ENCODE measurements at places on chromosomes 1 and 21.

GRCh38 chr1:14781811-14782210, 183.3 kb downstream of the KAZN start:
- no peaks in the 10 kb centered on the region for H3K27me3 ChIP-seq
- peaks cover 31% of the 10 kb centered on the region for H3K4me1 ChIP-seq
- no peak overlapping the region for H3K27ac ChIP-seq
- no peak for DNase-seq
- no peak overlapping the region for H3K4me3 ChIP-seq

- H3K27ac ChIP-seq = no peak overlapping the region
- no peak for DNase-seq
- peaks cover 70% of the 10 kb centered on the region for H3K27me3 ChIP-seq
- H3K4me1 ChIP-seq = peaks cover 8% of the 10 kb centered on the region
Measured at GRCh38 chr1:241355311-241356010, 1.5 kb downstream of the RGS7 start.

GRCh38 chr1:25560788-25561187, 17.4 kb downstream of the LDLRAP1 start:
- no peak overlapping the region for H3K4me3 ChIP-seq
- peak overlapping the region; percentile 26 for H3K27ac ChIP-seq
- no peaks in the 10 kb centered on the region for H3K27me3 ChIP-seq
- peaks cover 29% of the 10 kb centered on the region for H3K4me1 ChIP-seq
- no peaks in the 10 kb centered on the region for H3K36me3 ChIP-seq

GRCh38 chr1:17919525-17920439, 164.6 kb downstream of the ACTL8 start:
- no peaks in the 10 kb centered on the region for H3K4me1 ChIP-seq
- peaks cover 56% of the 10 kb centered on the region for H3K27me3 ChIP-seq
- H3K27ac ChIP-seq = no peak overlapping the region
- no peaks in the 10 kb centered on the region for H3K36me3 ChIP-seq

DNA sequence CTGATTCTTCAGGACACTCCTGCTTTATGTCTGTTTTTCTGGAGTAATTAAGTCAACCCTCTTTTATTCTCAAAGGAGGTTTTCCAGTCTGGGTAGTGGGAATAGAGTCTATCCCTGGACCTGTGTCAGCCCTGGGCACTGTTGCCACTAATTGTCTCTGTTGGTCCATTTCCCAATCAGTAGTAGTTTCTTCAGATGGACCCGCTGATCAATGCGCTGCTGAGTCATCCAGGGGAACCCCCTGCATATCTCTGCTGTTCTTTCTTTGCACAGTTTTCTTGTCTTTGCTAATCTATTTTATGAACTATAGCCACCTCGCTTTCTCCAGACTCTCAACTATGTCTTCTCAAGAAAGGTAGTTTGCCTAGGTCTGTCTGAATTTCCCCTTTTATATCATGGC, 82.5 kb downstream of the TNNI3K start:
- H3K36me3 ChIP-seq = no peaks in the 10 kb centered on the region
- no peaks in the 10 kb centered on the region for H3K4me1 ChIP-seq
- H3K27ac ChIP-seq = no peak overlapping the region
- H3K4me3 ChIP-seq = no peak overlapping the region

DNA sequence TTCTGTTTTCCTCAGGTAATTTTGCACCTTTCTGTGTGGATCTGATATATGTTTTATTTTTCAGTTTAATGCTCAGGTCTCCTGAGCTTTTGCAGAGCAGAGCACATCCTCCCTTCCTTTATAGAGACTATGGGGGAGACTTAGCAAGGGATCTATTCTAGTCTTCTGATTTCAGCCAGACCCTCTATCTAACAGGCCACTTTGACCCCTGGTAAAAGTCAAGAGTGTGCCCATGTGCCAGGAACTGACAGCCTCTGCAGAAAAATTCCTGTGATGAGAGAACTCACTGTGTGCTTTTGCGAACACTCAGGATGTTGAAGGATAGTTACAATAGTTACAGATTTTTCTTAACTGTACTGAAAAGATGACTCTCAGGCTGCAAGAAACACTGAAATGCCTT, 123.3 kb downstream of the NOS1AP start:
- H3K4me1 ChIP-seq = peaks cover 16% of the 10 kb centered on the region
- no peak for DNase-seq
- no peak overlapping the region for H3K27ac ChIP-seq
- H3K36me3 ChIP-seq = no peaks in the 10 kb centered on the region

DNA sequence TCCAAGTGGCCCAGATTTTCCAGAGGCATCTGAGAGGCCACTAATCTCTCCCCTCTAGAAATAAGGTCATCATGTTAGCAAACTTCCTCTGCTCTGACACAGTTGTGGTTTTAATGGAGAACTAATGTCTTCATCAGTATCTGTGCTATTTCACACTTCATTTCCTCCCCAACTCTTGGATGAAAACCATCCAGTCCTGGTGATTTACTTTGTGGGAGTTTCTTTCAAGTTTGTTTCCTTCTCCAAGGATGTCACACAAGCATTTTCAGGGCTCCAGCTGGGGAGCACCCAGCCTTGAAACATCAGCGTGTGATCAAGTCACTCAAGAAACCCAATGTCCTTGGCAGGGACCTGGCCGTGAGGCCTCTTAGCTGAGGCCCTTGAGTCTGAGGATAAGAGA, 38.8 kb downstream of the TBX15 start:
- no peaks in the 10 kb centered on the region for H3K36me3 ChIP-seq
- no peak overlapping the region for H3K27ac ChIP-seq
- H3K4me3 ChIP-seq = no peak overlapping the region
- no peaks in the 10 kb centered on the region for H3K4me1 ChIP-seq

GRCh38 chr1:47701741-47702515, 264.1 kb downstream of the FOXD2 start:
- peaks cover 44% of the 10 kb centered on the region for H3K27me3 ChIP-seq
- H3K4me3 ChIP-seq = no peak overlapping the region
- DNase-seq = no peak
- H3K36me3 ChIP-seq = no peaks in the 10 kb centered on the region
- peaks cover 36% of the 10 kb centered on the region for H3K4me1 ChIP-seq

DNA sequence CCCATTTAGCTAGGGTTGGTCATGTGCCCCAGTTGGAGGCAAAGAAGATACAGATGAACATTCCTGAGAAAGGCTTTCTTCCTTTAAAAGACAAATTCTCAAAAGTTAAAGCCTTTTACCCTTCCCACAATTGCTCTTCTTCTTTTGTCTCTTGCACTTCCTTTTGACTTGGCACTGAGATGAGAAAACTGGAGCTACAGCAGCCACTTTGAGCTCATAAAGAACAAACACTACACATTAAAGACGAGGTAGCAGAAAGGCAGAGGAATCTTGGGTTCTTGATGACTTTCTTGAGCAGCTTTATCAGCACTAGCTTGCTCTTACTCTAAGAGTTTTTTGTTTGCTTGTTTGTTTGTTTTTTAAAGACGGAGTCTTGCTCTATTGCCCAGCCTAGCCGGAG, 92.2 kb downstream of the DAB1 start:
- H3K27ac ChIP-seq = no peak overlapping the region
- no peak for DNase-seq
- H3K36me3 ChIP-seq = no peaks in the 10 kb centered on the region
- H3K27me3 ChIP-seq = peaks cover 18% of the 10 kb centered on the region
- no peak overlapping the region for H3K4me3 ChIP-seq

DNA sequence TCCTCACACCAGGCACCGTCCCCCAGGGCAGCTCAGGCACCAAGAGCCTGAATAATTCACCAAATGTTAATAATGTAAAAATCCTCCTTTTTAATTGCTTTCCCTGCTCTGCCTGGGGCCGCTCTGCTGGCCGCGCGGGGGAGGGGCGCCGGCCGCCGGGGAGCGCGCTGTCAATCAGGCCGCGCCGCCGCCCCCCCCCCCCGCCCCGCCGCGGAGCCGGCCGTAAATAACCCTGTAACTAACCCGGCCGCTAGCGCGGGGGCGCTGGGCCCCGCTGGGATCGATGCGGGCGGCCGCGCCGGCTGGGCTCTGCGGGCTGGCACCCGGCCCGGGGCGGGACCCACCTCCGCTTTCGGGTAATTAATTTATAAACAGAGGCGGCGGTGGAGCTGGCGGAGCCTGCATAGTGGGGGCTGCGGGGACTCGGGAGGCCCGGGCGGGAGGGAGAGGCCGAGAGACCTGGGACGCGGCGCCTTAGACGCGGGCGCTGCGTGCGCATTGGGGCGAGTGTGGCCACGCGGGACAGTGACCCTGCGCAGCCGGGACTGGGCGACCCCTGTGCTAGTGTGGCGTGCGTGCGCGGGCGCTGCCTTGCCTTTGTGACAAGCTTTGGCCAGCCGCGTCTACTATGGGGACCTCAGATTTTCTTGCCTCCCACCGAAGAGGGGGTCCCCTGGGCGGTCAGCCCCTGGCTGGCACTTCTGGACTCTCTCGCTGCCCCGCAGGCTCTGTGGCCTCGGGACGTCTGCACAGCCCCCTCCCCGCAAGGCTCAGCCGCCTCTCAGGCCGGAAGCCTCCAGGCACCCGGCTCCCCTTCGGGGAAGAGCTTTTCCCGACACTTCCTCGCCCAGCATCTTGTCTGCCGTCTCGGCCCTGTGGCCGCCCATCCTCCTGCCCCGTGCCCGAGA, 16.6 kb downstream of the SAMD11 start:
- no peaks in the 10 kb centered on the region for H3K27me3 ChIP-seq
- H3K4me3 ChIP-seq = peak overlapping the region; percentile 47
- peak; percentile 88 for DNase-seq
- peak overlapping the region; percentile 64 for H3K27ac ChIP-seq
- H3K36me3 ChIP-seq = no peaks in the 10 kb centered on the region
- peaks cover 60% of the 10 kb centered on the region for H3K4me1 ChIP-seq

- H3K4me1 ChIP-seq = peaks cover 30% of the 10 kb centered on the region
- H3K4me3 ChIP-seq = peak overlapping the region; percentile 85
- H3K27me3 ChIP-seq = no peaks in the 10 kb centered on the region
- H3K27ac ChIP-seq = peak overlapping the region; percentile 97
Measured at GRCh38 chr1:117122330-117123025, 929 bp upstream of the TRIM45 start.

DNA sequence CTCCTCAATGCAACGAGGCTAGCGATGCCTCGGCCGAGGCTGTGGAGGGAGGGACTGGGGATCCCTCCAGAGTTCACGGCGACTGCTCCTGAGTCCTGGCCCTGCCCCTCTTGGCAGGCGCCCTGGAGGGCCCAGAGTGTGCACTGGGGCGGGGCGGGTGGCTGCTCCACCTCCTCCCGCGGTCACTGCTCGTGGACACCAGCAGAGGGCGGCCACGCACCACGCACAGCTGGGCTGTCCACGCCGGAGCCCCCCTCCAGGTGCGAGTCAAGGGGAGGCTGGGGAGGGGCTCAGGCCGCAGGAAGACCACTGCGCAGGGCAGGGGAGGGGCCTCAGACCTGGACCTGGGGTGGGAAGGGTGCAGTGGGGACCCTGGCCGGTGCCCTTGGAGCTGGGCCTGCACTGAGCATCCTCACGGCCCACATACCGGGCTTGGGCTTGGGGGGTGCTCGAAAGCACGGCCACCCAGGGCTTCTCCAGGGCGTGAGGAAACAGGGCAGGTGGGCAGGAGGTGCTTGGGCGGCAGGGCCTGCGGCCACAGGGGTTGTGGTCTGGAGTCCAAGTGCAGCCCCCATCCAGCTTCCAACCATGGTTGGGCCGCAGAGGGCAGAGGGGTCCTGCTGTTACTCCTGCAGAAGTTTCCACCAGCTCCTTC, 20.6 kb upstream of the TTC34 start:
- no peak overlapping the region for H3K4me3 ChIP-seq
- H3K36me3 ChIP-seq = peaks cover 3% of the 10 kb centered on the region
- no peaks in the 10 kb centered on the region for H3K4me1 ChIP-seq
- no peak for DNase-seq

DNA sequence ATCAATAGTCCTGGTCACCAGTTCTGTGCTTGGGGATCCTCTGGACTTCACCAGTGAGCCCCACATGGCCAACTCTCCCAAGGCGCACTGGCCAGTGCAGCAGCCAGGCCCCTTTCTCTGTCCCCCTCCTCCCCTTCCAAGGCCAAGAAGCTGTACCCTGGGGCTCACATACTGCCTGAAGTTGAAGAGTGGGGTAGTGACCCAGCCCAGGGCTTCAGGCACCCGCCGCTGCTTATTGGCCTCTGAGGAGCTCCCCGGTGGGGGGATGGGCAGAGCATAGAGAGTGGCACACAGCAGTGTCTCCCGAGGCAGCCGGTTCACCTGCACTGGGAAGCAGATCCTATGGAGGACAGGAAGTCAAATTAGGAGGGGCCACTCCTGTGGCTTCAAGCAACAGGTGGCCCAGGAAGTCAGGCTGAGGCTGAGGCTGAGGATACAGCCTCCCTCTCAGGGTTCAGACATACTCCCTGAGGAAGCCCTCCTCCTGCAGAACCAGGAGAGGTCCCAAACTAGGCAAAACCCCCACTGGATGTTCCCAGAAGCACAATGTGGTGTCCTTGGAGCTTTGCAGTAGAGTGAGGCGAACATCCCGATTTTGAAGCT, 38.2 kb upstream of the PPP1R15B start:
- H3K4me3 ChIP-seq = no peak overlapping the region
- no peaks in the 10 kb centered on the region for H3K27me3 ChIP-seq
- no peak overlapping the region for H3K27ac ChIP-seq
- peaks cover 33% of the 10 kb centered on the region for H3K36me3 ChIP-seq
- DNase-seq = no peak

DNA sequence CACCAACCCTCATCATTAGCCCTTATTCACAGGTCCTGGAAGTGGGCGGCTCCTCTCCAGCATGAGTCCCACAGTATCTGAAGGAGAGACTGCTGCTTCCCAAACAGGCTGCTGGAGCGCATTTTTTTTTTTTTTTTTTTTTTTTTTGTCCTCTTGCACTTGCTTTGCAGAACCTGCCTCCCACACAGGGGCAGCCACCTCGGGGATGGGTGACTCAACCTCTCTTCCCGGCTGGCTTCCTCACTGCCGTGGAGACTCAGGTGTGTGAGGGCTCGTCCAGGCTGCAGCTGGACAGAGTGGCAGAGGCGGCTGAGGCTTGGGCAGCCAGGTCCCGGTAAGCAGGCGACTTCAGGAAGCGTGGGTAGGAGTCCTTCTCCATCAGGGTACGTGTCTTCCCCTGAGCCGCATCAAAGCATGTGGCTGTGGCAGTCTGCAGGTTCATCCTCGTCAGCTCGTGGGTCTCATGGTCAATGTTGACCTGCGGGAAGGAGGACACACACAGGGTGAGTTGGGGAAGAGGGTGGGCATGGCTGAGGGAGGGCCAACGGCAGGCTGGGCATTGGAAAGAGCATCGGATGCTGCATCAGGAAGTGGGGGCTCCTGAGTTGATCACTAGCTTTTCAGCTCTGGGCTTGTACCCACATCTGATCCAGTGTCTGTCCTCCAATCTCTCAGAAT, 4.0 kb downstream of the RGS16 start:
- no peak for DNase-seq
- no peak overlapping the region for H3K27ac ChIP-seq
- no peaks in the 10 kb centered on the region for H3K36me3 ChIP-seq
- no peak overlapping the region for H3K4me3 ChIP-seq
- peaks cover 13% of the 10 kb centered on the region for H3K4me1 ChIP-seq

GRCh38 chr1:246293366-246294121, 213.5 kb downstream of the SMYD3 start:
- H3K36me3 ChIP-seq = no peaks in the 10 kb centered on the region
- H3K27ac ChIP-seq = no peak overlapping the region
- peaks cover 24% of the 10 kb centered on the region for H3K4me1 ChIP-seq
- H3K4me3 ChIP-seq = no peak overlapping the region
- H3K27me3 ChIP-seq = no peaks in the 10 kb centered on the region

- H3K27ac ChIP-seq = no peak overlapping the region
- H3K27me3 ChIP-seq = no peaks in the 10 kb centered on the region
Measured at GRCh38 chr1:235597867-235598553, 51.6 kb downstream of the GNG4 start.

GRCh38 chr1:245322673-245323072, 167.9 kb downstream of the KIF26B start:
- no peak overlapping the region for H3K4me3 ChIP-seq
- peaks cover 2% of the 10 kb centered on the region for H3K36me3 ChIP-seq
